Stimulated activated CD8-positive, alpha-beta memory T cell treated with anti-CD3 and anti-CD28 coated beads, Interleukin-2, amount 100 ng/mL, for 1 hour (primary cell): ENCODE measurements at places on chromosomes 2 and 18.

DNA sequence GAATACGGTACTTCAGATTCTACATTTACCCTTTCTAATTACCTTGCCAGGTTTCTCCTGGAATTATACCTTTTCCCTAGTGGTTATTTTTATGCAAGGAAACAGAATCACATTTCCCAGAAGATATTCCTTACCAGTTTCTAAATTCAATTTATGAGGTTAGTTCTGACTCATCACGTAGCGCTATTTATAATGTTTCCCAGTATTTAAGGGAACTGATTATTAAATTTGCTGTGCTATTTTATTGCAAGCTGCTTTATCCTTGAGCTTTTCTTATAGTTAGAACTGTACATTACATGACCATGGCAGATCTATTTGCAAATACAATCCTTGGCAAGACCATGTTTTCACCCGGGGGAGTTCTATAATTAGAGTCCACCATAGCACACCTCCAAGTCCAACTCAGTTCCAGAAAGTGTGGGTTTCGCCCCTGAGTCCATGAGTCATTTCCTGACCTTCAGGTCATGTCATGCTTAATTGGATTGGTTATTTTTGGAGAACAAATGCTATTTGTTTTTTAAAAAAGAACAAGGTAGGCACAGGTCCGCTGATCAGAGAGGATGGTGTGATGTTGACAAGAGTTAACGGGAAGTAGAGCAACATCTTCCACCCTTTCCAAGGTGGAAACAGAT, 126.6 kb downstream of the ZNF532 start:
- DNase-seq = no peak

DNA sequence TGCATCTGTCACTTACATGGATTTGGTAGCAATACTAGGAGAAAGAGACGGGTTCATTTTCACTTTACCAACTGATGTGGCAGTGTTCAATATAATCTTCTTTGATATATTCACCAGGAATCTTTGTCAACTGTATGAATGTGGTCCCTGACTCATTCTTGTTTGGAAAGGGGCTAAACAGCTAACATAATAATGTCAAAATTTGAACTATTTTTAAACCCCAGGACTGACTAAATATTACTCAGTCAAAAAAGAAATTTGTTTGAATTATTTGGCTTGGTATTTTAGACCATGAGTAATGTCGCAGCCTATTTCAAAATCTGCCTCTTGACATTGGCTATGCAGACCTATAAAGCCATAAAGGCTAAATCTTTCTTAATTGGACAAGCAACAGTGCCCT, 413.7 kb upstream of the RGPD4 start:
- DNase-seq = no peak

GRCh38 chr2:210519594-210519993, 36.8 kb upstream of the CPS1 start:
- no peak for DNase-seq

- DNase-seq = no peak
Observed at GRCh38 chr2:139918982-139919381, 1138.8 kb upstream of the NXPH2 start.

- no peak for DNase-seq
Observed at GRCh38 chr2:104658144-104658835, 195.6 kb upstream of the POU3F3 start.

- no peak for DNase-seq
Observed at GRCh38 chr2:160956243-160956802, 203.9 kb upstream of the TANK start.

DNA sequence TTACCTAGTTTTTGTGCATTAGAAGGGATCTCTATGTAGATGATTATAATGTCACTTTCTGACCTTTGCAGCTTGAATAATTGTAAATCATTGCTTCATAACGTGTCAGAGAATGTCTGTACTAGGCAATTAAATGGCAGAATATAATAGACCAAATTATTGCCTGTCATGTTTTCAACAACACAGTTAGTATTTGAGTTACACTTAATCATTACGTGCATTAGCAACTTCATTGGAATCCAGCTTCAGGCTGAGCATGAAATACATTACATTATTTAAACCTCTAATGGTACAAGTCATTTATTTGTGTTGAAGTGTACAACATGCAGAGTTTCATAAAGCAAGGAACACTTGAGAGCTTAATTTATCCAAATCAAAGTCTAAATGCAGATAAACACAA, 48.0 kb downstream of the ZNF407 start:
- no peak for DNase-seq

DNA sequence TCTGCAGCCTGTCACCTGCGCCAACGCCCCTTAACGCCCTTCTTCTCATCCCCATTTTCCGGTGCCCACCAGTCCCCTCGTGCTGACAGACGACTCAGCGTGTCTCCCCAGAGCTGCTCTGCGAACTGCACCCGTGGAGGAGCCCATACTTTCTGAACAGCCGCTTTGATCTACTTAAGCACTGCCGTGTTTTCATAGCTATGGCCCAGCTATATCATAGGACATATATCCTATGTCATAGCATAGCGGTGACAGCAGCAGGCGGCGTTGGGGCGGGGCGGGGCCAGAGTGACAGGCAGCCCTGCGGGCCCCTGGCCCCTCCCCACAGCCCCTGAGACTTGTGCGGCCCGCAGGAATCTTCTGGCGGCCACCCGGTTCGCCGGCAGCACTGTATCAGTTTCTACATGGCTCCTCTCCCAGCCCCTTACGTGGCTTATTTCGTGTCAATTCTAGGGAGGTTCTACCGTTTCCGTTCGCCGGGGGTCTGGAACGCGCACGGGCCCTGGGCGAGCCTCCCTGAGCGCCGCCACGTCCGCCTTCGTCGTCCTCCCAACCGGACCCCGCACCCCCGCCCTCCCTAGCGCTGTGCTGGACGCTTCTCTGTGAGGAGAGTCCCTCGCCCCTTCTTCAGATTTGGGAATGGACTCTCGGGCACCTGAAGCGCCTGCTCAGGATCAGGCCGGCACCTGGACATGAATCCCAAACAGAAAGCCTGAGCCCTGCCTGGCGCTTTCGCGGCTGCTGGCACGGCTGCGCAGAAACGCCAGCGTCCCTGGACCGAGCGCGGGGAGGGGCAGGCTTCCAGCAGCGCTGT, 35.4 kb downstream of the PTPN18 start:
- no peak for DNase-seq

GRCh38 chr2:80074321-80075070, 230.1 kb downstream of the LRRTM1 start:
- no peak for DNase-seq

DNA sequence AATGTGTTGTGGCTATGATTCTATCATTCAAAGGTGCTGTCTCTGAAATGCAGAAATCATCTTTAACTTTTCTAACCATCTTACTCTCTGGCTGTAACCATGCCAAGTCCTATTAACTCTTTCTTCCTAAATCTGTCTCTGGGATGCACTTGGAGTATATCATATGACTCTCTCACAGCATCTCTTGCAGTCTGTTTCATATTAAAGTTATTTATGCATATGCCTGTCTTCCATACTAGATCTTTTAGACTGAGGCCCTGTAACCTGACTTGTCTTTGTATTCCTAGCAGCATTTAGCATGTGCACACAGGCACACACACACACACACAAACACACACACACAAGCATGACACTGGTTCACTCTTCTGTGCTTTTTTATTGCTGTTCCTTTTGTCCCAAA, 320.6 kb downstream of the ETAA1 start:
- no peak for DNase-seq

GRCh38 chr2:158143703-158144360, 42.2 kb downstream of the UPP2 start:
- no peak for DNase-seq

- no peak for DNase-seq
Observed at GRCh38 chr2:164142755-164143154, 406.9 kb upstream of the FIGN start.

DNA sequence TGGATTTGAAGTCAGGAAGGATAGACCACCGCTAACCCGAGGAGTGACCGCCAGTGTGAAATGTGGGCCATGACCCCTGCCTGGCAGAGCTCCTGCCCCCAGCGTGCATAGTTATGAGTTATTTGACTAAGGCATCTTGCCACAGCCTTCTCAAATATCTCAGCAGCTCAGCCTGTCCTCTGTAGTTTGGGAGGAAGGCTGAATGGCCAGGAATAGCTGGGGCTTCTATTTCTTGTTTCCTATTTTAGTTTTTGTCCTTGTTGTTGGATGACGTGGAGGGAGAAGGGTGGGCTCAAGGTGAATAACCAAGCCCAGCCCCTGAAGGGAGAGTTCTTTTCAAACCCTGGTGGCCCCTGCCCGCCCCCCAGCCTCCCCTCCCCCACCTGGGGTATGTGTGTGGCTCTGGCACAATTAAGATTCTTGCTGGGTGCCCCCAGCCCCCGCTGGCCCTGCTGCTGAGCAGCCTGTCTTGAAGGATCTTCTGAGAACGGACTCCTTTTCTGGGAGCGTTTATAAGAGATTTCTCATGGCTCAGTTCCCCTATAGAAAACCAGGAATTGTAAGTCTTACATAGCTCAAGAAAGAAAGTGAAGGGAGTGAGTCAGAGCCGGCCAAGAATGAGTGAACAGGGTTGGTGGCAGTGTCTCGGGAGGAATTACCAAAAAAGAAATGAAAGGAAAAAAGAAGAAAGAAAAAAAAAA, 157.4 kb downstream of the GLI2 start:
- DNase-seq = no peak

DNA sequence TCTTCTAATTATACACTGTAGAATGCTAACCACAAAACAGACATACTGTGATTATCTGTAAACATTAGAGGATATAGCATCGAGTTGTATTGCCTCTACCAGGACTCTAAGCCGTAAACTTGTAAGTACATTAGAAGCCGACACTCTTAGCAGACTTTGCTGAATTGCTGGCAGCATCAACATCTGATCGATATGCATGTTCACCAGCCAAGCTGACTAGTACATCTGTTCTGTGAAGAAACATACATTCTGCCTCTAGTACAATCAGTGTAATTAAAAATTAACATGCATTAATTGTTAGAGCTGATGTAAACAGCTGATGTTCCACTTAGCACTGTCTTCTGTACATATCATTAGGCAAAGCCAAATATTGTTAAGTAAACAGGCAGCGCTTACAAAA, 502.2 kb downstream of the NR4A2 start:
- no peak for DNase-seq

DNA sequence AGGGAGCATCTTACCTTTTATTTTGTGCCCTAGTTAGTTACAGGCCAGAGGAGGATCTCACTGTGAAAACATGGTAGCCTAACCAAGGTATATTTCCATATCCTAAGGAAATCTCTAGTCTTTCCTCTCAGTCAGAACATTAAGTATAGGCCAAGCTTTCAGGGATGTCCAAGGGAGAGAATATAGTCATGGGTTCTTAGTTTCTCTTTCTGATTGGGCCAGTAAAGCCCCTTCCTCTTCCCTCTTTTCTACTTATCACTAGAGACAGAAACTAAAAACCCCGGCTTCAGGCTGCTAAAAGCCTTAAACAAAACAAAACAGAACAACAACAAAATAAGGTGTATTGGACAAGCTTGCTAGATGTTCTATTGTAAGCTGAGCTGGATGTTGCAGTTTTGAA, 44.3 kb upstream of the TNFRSF11A start:
- no peak for DNase-seq

- no peak for DNase-seq
Observed at GRCh38 chr2:120766470-120767351, 31.0 kb downstream of the GLI2 start.

GRCh38 chr2:1162768-1163584, 212.3 kb downstream of the SNTG2 start:
- no peak for DNase-seq

- no peak for DNase-seq
Observed at GRCh38 chr2:34266908-34267697, 668.0 kb upstream of the FAM98A start.

- DNase-seq = peak; percentile 54
Observed at GRCh38 chr18:79528846-79529245, 133.1 kb downstream of the NFATC1 start.

- DNase-seq = no peak
Observed at GRCh38 chr2:218290316-218291261, 1.7 kb downstream of the TMBIM1 start.

GRCh38 chr2:286035-286434, 1.9 kb downstream of the ALKAL2 start:
- DNase-seq = no peak

DNA sequence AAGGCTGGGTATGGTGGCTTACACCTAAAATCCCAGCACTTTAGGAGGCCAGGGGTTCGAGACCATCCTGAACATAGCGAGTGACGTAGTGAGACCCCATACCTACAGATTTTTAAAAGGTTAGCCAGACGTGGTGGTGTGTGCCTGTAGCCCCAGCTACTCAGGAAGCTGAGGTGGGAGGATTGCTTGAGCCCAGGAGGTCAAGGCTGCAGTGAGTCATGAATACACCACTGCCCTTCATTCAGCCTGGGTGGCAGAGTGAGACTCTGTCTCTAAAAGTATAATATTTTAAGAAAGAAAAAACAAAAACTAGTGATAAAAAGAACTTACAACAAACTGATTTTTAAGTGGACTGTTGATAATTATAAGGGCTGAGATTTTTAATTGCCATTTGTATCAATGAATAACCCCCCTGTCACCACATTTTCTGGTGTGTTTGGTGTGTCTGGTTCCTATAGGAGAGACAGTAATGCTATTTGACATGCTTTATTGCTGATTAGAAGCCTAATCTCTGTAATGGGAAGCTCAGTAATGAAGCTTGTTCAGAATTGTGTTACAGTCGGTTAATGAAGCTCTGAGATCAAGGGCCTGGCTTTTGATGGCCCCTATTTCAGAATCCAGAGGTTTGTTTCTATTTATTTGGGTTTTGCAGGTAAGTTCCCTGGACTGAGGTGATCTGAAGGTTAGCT, 147.0 kb downstream of the NEDD4L start:
- no peak for DNase-seq

- DNase-seq = no peak
Observed at GRCh38 chr2:197677483-197677882, 2.1 kb upstream of the RFTN2 start.

- no peak for DNase-seq
Observed at GRCh38 chr2:46995844-46996243, 80.2 kb upstream of the MCFD2 start.

DNA sequence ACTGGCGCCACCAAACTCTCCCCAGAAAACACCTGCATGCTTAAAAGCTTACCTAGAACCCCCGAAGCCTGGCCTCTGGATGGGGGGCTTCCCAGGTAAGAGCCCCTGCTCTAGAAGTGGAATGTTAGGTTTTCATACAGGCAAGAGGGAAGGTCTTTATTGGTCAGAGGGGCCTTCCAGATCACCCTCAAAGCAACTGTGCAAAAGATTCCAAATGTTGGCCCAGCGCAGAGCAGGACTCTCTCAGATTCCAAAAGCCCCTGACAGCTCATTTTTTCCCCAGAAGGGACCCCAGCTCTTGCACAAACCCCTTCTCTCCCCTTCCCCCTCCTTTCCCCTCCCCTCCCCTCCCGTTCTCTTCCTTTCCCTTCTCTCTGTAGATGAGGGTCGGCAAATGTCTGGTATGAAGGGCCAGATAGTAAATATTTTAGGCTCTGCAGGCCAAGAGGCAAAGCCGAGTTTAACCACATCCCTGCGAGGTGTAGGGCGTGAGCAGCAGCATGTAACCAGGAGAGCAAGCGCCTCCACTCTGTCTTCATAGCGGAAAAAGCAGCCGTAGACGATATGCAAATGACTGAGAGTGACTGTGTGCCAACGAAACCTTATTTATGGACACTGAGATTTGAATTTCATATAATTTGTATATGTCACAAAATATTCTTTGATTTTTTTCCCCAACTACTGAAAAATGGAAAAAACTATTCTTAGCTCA, 116.9 kb downstream of the SMAD7 start:
- DNase-seq = no peak
